AG04450 (cell line): ENCODE measurements at places on chromosomes 1 and 21. TPM values are rescaled to one million over a fixed set of nuclear protein-coding genes. Genes with fewer than 3 reads are reported as not detected.

LAMB3 gene
- 2.6 and 3.3 TPM in 2 replicates for polyA plus RNA-seq

C1orf167 gene
- 0.11 and 0.32 TPM in 2 replicates for polyA plus RNA-seq

CFHR5 gene
- not detected in 2 replicates for polyA plus RNA-seq

GREM2 gene
- 2.1 and 2.3 TPM in 2 replicates for polyA plus RNA-seq

ATAD3B gene
- polyA plus RNA-seq = 7.7 and 10.2 TPM in 2 replicates

PEX19 gene
- 77.2 and 87.5 TPM in 2 replicates for polyA plus RNA-seq

OPTC gene
- polyA plus RNA-seq = not detected in 2 replicates

XCL2 gene
- not detected in 2 replicates for polyA plus RNA-seq

TCP10L gene
- 0.12 and 0.19 TPM in 2 replicates for polyA plus RNA-seq

CC2D1B gene
- polyA plus RNA-seq = 9.7 and 11.7 TPM in 2 replicates

NCMAP gene
- polyA plus RNA-seq = not detected in 2 replicates

FCN3 gene
- not detected in 2 replicates for polyA plus RNA-seq

NHLH2 gene
- not detected in 2 replicates for polyA plus RNA-seq

NR1I3 gene
- polyA plus RNA-seq = not detected in 2 replicates

SMIM34 gene
- polyA plus RNA-seq = 0.09 TPM in 1 of 2 replicates, not detected in the other

CASQ1 gene
- polyA plus RNA-seq = 0.17 and 0.20 TPM in 2 replicates

TSPEAR gene
- not detected in 2 replicates for polyA plus RNA-seq

EDN2 gene
- 0.19 and 0.21 TPM in 2 replicates for polyA plus RNA-seq

CHI3L1 gene
- 6.4 and 8.9 TPM in 2 replicates for polyA plus RNA-seq

S100A8 gene
- not detected in 2 replicates for polyA plus RNA-seq

MRPS14 gene
- 37.4 and 40.8 TPM in 2 replicates for polyA plus RNA-seq

TTLL10 gene
- not detected in 2 replicates for polyA plus RNA-seq

CYP4B1 gene
- polyA plus RNA-seq = not detected in 2 replicates

PAPPA2 gene
- 0.16 and 0.29 TPM in 2 replicates for polyA plus RNA-seq

ALX3 gene
- not detected in 2 replicates for polyA plus RNA-seq

GCSAML gene
- not detected in 2 replicates for polyA plus RNA-seq

ICOSLG gene
- polyA plus RNA-seq = 0.06 TPM in 1 of 2 replicates, not detected in the other

PLPPR5 gene
- polyA plus RNA-seq = 0.06 and 0.07 TPM in 2 replicates

GJA8 gene
- polyA plus RNA-seq = not detected in 2 replicates

WNT4 gene
- polyA plus RNA-seq = not detected in 2 replicates

RNF186 gene
- not detected in 2 replicates for polyA plus RNA-seq

DIPK1A gene
- 35.9 and 50.8 TPM in 2 replicates for polyA plus RNA-seq

NUDT4B gene
- polyA plus RNA-seq = 14.5 and 18.7 TPM in 2 replicates

FAM131C gene
- 0.20 and 0.32 TPM in 2 replicates for polyA plus RNA-seq

RAB3B gene
- polyA plus RNA-seq = 28.4 and 28.6 TPM in 2 replicates

CFHR4 gene
- not detected in 2 replicates for polyA plus RNA-seq

FAAH gene
- polyA plus RNA-seq = 0.06 and 0.21 TPM in 2 replicates

PROK1 gene
- not detected in 2 replicates for polyA plus RNA-seq

TSSK3 gene
- 0.33 and 0.45 TPM in 2 replicates for polyA plus RNA-seq

CD1E gene
- not detected in 2 replicates for polyA plus RNA-seq

TAS1R3 gene
- polyA plus RNA-seq = 0.10 and 0.11 TPM in 2 replicates

CHRM3 gene
- polyA plus RNA-seq = 0.02 TPM in 1 of 2 replicates, not detected in the other

U2AF1 gene
- polyA plus RNA-seq = 3.8 and 56.9 TPM in 2 replicates

TFF3 gene
- not detected in 2 replicates for polyA plus RNA-seq

AMY1B gene
- not detected in 2 replicates for polyA plus RNA-seq

TMCO4 gene
- polyA plus RNA-seq = 10.1 and 11.4 TPM in 2 replicates

OR6K3 gene
- not detected in 2 replicates for polyA plus RNA-seq

ZNF593OS gene
- not detected in 2 replicates for polyA plus RNA-seq

PLXNA2 gene
- 0.10 and 0.16 TPM in 2 replicates for polyA plus RNA-seq

TMEM200B gene
- polyA plus RNA-seq = 9.8 and 10.5 TPM in 2 replicates
